ENCODE measurements at places on chromosomes 5 and 9.

DNA sequence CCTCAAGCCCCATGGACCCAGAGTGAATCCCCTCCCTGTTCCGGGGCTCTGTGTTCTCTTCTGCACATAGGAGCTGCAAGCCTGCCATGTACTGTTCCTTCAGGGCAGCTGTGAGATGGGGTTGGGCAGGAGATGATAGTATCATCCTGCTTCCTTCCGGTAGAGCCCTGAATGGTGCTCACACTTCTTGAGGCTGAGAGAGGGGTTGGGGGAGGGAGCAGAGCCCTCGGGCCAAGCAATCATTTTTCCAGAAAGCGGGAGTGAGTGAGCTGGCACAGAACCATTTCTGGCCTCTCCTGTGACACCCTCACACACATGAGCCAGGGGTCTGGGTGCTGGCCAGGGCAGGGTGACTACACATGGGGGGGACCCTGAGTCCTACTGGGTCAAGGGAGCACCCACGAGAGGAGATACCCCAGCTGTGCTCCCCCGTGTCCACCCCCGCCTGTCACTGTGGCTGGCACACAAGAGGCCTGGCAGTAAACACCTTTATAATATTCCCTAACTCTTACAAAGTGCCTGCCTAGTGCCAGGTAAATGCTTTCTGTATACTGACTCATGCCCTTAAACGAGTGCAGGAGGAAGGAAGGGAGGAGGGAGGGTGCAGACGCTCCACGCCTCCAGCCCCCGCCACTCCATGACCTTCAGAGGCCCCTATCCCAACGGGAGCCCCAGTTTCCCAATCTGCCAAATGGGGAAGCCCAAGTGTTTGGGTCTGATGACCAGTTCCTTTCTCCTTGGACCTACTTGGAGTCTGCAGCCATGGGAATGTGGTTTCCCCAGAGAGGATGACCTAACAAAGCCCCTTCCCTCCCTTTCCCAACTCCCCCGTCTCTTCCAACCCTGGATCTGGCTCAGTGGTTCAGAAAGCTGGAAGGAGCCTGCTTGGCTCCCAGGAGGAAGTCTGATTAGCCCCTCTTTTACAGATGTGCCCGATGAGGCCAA, 15.5 kb downstream of the AKNA start:
- DNase-seq: peak; percentile 81

- no peak for DNase-seq
Measured at GRCh38 chr5:178398901-178399700, 166.5 kb upstream of the PHYKPL start.

DNA sequence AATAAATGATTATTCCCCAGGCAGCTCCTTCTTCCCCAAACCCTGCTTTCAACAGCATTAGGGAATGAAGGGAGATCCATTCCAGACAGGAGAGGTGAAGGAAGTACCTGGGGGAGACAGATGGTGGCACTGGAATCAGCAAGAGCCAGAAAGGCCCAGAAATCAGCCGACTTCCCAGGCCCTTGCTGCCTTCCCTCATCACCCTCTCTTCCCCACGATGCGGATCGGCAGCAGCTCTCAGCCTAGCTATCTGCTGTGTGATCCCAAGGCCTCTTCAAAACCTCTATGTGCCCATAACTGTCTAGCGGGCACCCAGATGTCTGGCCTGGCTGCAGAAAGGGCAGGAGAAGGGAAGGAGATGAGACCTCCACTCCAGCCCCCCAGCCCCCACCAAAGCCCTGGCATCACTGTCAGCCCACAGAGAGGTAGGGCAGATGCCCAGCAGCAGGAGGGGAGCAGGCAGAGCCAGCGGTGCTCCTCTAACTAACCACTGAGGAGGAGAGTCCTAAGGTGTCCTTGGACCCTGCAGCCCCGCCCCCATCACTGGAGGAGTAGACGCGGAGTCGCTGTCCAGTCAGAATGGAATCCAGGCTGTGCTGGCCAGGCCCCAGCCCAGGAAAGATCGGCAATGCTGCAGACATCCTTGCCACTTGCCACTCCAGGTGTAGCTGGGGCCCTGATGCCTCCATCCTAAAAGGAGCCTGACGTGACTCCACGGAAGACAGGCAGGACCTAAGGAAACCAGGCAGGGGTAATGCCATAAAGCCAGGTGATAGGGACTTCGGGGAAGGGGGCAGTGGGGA, 12.7 kb downstream of the CNTFR start:
- no peak for DNase-seq

DNA sequence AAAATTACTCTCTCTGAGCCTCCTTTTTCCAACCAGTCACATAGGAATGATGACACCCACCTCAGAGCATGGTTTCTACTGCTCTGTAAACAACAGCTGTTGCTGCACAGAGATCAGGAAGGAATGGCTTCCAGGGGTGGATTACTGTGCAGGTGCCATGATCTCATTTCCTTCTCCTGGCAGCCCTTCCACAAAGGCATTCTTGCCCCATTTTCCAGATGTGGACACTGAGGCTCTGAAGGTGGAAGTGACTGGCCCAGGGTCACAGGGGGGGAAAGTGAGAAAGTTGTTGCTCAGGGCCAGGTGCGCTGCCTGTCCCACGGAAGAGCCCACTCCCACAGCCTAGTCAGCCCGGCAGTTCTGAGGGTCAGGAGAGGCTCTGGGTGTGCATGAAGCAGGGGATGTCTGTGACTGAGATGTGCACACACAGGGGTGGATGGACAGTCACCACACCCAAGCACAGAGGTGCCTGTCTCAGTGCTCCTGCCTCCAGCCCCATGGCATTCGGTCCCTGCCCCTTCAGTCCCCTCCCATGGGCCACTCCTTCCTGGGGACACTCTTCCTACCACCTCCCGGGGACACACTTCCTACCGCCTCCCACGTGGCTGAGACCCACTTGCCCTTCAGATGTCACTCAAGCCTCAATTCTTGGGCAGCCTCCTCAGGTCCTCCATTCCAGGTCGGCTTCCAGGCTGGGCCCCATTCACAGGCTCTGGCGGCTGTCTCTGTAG, 17.0 kb downstream of the FGFR4 start:
- DNase-seq: no peak

- no peak for DNase-seq
Measured at GRCh38 chr9:134341306-134341705, 15.1 kb downstream of the RXRA start.

GRCh38 chr5:109327570-109327969, 82.2 kb downstream of the PJA2 start:
- no peak for DNase-seq

Measured in COLO829 (cell line).